Stimulated activated CD8-positive, alpha-beta memory T cell treated with anti-CD3 and anti-CD28 coated beads, Interleukin-7, amount 100 ng/mL, for 1 hour (primary cell): ENCODE measurements at places on chromosomes 1 and 21.

- no peak for DNase-seq
Measured at GRCh38 chr21:36010801-36011200, 49.5 kb downstream of the SETD4 start.

DNA sequence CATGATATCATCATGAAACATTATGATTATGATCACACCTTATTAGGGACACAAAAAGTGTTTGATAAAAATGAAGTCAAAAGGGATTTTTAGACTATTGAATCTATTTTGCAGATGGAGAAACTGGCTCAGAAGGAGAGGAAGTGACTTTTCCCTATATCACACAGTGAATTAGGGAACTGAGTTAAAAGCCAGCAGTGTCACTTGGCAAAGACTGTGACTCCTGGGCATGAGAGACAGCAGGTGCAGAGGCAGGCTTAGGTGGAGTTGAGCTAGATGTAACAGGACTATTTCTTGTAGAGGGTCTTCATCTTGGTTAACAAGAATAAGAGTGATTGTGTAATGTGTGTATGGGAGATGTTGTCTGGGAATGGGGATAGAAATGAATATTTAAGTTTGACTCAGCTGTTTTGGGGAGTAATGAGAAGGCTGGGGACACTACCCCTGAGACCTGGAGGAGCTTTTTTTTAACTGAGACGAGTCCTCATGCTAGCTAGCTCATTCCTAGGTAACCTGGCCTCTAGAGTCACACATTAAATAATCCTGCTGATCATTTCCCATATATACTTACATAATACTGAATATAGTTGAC lies 1.0 kb upstream of the CD84 start:
- DNase-seq = no peak

DNA sequence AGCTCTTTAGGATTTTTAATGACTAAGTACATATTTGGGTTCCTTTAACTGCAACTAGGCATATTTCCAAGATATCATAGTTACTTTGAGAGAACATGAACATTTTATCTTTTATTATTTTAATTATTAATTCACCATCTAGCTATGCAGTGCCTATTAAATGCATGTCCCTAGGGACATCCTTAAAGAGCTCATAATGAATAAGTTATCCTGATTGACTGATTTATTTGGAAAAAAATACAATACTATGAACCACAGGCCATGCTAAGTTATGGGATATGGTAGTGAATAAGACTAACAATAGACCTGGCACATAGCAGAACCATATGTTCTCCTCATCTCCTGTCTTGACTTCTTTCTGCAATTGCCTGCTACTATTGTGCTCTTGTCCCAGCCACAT lies 16.4 kb upstream of the C1orf105 start:
- DNase-seq = no peak

DNA sequence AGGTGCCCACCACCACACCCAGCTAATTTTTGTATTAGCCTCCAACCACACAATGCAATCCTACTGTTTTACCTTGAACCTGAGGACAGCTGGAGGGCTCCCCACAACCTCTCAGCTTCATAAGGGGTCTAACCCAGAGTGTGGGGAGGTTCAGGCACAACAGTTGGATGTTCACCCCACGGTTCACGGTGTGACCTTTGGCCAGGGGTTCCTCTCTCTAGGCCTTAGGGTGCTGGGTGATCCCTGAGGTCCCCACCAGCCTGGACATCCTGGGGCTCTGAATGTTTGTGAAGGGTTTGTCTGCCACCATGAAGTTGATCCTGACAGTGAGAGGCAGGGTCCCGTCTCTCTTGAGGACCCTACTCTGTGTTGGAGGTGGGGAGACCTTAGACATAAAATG lies 3.9 kb downstream of the ACOT11 start:
- no peak for DNase-seq

DNA sequence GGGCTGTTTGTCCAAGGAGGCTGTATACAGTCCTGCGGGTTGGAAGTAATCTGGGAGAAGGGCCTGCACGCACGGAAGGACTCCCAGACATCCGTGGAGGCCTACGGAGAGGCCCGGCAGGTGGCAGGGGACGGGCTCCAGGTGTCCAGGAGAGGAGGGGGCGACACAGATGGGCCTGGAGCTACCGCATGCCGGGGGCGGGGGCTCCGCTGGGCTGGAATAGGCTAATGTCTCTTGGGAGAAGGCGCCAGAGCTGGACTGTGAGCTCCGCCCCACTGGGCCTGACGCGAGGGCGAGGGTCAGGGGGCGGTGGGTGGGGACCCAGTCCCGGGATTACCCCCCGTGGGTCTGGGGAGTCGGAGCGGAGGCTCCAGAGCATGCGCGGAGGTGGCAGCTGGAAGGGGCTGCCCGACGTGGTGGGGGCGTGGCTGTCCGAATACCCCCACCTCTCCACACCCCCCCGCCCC lies 659 bp downstream of the AGO1 start:
- no peak for DNase-seq

GRCh38 chr1:60345621-60346020 lies 272.1 kb upstream of the C1orf87 start:
- no peak for DNase-seq

DNA sequence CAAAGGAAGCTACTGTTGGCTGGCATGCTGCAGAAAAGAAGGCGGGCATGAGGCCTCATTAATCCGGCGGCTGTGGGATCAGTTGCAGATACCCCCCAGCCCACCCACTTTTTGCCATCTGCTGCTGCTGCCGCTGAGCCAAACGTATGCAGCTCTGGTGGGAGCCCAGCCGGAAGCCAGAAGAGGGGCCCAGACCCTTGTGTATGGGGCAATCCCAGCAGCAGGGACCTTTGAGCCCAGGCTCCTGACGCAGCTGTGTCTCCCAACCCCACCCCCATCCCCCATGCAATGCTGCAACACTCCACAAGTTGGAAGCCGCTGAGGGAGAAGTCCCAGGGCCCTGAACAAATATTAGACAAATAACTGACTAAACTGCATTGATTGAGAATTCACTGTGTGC lies 106.0 kb downstream of the ELAVL4 start:
- DNase-seq = no peak

DNA sequence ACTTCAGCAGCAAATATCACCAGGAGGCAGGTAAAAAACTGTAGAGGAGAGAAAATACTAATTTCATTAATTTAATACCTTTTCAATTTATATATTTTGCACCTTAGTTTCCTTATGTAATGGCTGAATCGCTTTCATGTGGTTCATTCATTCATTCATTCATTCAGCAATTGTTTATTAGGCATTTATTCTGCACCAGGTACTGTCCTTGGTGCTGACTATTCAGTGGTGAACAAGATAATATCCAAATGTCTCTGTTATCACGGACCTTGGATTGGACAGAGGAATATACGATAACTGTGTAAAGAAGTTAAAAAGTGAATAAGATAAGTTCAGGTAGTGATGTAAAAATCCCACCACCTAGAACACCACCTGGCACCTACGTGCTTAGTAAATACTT lies 28.8 kb downstream of the TSPAN2 start:
- DNase-seq = no peak

DNA sequence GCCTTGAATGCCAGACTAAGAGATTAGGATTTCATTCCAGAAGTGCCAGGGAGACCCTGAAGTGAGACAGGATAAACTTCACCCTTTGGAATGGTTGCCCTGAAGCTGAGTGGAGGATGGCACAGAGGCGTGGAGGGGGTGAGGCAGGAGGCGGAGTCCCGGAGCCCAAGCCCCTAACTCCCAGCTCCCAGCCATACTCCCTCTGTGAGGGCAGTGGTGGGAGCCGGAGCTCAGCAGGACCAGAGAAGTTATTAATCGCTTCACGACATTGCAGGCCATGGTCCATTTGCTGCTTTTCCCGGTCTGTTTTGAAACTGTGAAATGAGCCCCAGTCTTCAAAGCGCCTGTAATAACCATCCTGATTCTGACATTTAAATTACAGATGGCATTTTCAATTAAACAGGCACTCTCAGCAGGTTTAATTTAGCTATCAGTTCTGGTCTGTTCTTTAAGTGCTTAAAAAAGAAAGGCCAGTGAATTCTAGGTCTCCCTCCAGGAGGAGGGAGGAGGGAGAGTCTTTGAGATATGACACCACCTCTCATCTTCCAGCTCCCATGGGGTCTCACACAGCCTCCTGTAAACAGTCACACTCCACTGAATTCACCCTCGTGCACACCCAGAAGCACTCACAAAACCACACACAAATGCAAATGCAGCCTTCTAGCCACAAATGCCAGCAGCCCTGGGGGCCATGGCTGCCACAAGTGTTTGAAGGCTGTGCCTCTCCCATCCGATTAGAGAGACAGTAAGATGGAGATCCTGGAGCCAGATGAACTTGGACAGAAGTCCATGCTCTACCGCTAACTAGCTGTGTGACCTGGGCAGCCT lies 19.6 kb downstream of the FBXO2 start:
- no peak for DNase-seq

DNA sequence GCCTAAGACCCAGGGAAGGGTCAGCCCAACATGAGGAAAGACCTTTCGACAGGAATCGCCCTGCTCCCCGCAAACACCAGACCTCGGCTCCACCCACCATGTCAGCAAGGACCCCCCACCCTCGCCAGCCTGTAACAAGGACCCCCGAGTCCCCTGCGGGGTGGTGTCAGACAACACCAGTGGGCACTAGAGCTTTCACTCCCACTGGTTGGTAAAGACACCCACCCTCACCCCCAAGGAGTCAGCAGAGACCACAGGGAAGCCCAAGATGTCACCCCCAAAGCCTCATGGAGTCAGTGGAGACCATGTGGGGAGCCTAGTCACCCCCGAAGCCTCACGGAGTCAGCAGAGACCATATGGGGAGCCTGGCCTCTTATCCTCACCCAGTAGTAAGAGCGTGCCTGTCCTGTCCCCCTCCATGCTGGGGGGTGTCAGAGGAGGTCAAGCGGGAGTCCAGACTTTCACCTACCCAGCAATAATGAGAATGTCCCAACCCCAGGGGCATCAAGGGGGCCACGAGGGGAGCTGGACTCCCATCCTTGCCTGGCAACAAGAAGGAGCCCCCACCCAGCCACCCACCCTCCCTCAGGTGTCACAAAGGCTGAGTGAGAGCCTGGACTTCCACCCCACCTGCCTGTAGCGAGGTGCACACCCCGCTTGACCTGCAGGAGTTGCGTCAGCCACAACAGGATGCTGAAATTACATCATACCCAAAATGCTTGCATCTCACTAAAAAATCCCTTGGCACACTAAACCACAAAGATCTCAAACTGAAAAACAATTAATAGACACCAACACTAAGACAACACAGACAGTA lies 24.8 kb downstream of the SLC19A1 start:
- DNase-seq = no peak
